ENCODE measurements at places on chromosomes 1 and 21.
A peak's percentile ranks its signal among the peaks of the same experiment; 100 is the strongest.

DNA sequence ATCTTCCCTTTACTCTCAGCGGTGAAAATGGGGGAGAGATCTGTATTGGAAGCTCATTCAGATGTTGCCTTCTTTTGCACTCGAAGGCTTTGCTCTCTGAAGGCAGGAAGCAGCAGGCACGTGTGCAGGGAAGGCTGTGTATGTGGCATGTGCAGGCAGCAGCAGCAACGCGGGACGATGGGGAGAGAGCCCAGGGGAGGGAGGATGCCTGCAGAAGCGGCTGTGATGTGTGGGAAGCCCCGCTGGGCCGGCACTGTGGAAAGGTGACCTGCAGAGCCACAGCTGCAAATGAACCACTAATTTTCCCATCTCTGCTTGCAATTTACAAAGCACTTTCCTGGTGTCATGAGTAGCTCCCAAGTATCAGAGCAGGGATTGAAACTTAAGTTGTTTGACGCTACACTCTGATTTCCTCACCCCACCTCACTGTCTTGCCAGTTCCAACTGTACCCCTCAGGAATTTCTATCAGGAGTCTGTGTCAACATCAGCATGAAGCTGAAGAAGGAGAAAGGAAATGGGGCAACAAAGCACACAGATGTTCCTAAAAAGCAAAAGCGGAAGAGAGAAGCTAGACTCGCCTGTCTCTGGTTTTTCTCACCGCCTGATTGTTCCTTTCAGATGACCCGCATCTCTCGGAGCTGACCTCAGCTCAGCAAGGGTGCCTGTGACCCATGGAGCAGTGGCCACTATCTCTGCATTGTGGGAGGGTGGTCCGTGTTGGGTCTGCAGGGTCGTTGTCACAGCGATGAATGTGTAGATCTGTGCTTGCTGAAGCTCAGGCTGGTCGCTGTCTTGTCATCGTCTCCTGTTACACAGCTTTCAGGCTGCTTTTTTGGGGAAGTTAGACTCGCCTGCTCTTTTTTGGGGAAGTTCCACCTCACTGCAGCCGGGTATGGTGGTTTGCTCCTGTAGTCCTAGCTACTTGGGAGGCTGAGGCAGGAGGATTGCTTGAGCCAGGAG is 156.1 kb downstream of the KIF26B start:
- DNase-seq = no peak

DNA sequence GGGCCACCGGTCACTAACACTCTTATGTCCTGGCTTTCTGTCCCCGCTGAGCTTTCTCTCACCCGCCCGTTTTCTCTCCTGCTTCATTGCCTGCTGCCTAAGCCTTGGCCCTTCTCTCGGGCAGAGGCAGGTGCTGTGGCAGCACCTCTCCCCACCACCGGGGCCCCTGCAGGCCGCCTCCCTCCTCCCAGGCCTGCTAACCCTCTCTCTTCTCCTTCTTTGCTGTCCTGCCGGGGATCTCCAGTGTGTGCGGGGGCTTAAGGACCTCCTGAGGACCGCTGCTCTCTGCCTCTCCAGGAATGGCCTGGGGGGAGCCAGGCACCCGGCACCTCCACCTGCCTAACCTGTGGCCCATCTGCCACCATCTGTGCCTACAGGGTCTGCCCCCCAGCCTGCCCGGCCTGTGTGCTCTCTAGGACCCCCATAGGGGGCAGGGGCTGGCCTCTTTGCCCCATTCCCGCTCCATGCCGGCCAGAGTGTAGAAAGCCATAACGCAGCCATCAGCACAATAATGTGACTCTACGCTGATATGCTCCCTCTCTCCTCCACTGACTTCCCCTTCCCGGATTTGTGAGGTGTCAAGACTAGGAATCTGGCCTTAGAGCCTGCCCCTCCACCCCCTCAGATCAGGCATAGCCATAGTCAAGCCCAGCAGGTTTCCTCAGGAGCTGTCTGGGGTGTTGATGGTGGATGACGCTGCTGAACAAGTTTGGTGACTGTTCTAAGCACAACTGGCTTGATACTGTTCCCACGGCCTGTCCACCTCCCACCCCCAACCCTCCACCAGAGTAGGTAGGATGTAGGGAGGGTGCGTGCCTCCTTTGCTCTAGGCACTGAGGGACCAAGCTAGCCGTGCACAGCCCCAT is 6.1 kb upstream of the SFN start:
- DNase-seq = no peak

DNA sequence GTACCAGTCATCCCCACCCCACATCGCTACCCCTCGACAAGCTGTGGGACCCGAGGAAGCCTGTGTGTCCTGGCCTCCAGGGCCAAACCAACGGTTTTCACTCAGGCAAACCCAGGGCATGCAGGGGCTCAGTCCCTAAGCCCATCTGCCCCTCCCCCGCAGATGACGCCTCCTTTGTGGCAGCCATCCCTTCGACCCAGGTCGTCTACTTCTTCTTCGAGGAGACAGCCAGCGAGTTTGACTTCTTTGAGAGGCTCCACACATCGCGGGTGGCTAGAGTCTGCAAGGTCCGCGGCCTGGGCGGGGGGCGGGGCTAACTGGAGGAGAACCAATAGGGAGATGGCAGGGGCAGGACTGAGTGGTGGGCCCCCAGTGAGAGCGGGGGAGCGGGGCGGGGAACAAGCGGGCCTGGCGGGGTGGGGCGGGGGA is 7.4 kb downstream of the SEMA4A start:
- peak; percentile 93 for DNase-seq

DNA sequence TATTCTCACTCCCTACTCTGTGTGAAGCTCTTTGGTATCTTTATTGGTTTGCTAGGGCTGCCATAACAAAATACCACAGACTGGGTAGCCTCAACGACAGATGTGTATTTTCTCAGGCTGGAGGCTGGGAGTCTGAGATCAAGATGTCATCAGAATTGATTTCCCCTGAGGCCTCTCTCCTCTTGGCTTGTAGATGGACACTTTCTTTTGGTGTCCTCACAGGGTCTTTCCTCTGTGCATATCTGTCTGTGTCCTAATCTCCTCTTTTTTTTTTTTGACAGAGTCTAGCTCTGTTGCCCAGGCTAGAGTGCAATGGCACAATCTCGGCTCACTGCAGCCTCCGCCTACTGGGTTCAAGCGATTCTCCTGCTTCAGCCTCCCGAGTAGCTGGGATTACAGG is 71.4 kb upstream of the KCNJ6 start:
- no peak for DNase-seq

- no peak for DNase-seq
Observed at GRCh38 chr1:51472359-51472758, 46.7 kb downstream of the EPS15 start.

GRCh38 chr1:28171246-28171645 is 5.2 kb downstream of the PTAFR start:
- peak; percentile 6 for DNase-seq

DNA sequence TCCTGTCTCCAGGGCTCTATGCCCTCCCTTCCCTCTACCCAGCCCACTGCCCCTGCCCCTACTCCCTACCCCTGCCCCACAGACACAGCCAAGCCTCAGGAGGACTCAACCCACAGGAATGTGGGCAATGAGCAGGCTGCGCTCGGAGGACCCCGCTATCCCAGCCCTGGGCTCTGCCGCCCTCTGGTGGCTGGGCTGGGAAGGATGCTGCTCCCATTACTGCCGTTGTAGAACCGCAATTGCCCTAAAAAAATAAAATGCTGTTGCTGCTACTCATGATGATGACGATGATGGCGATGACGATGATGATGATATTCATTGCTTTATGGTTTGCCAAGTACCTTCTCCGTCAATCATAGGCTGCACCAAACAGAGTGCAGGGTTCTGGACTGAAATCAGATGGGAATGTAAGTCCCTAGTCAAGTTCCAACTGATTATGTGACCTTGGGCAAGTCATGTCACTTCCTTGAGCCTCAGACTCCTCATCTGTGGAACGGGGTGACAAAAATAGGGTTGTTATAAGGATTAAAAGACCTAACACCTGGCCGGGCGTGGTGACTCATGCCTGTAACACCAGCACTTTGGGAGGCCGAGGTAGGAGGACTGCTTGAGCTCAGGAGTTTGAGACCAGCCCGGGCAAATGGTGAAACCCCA is 24.6 kb downstream of the ARHGEF19 start:
- peak; percentile 86 for DNase-seq

GRCh38 chr1:92949937-92950817 is 11.1 kb downstream of the DIPK1A start:
- no peak for DNase-seq

- no peak for DNase-seq
Observed at GRCh38 chr1:23693599-23693998, 2.0 kb downstream of the RPL11 start.

- no peak for DNase-seq
Observed at GRCh38 chr1:68917456-68917855, 420.6 kb upstream of the DEPDC1 start.

DNA sequence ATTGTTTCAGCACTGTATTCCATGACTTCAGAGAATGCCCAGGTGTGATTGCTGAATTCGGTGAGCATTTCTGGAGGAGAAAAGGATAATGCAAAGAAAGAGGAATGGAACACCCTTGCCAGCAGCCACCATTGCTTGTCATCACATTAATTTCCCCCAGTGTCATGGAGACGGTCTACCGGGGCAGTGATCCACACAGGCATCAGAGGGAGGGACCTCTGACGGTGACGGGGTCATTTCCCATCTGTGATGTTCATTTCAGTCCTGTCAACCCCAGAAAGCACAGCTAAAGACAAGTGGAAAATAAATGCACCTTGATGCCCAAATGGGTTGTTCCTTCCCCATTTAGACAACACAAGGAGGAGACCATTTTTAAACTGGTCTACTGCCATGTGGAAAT is 376.4 kb downstream of the PCP4 start:
- no peak for DNase-seq
